ENCODE measurements at places on chromosomes 2 and 18.
A peak's percentile ranks its signal among the peaks of the same experiment; 100 is the strongest.

GRCh38 chr2:43127208-43127940, 99.0 kb downstream of the ZFP36L2 start:
- DNase-seq: peak; percentile 70

GRCh38 chr2:127431408-127432023, 13.3 kb downstream of the PROC start:
- no peak for DNase-seq

GRCh38 chr2:221482666-221483455, 89.2 kb downstream of the EPHA4 start:
- DNase-seq: no peak

GRCh38 chr2:85680707-85681371, 12.8 kb upstream of the SFTPB start:
- DNase-seq: no peak

- DNase-seq: no peak
Measured at GRCh38 chr2:230564805-230565779, 147.6 kb upstream of the CAB39 start.

- DNase-seq: no peak
Measured at GRCh38 chr2:88452980-88453582, 588 bp upstream of the FOXI3 start.

DNA sequence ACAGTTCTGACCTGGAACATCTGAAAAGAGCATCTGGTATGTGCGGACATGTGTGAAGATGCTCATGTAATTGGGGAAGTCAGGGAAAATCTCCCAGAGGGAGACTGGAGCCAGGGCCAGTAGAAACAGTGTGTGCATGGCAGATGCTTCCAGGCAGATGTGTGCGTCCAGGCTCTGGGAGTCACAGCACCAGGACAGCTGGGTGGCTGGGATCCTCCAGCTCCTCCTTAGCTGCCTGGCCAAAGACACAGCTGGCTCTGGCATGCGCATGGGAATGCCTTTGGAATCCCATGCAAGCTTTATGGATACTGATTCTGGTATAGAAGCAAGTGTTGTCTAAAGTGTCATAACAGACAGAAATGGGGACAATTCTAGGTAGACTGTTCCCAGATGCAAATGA, 369.7 kb downstream of the INSIG2 start:
- DNase-seq: no peak

- DNase-seq: no peak
Measured at GRCh38 chr18:76730901-76731300, 91.5 kb upstream of the ZNF236 start.

DNA sequence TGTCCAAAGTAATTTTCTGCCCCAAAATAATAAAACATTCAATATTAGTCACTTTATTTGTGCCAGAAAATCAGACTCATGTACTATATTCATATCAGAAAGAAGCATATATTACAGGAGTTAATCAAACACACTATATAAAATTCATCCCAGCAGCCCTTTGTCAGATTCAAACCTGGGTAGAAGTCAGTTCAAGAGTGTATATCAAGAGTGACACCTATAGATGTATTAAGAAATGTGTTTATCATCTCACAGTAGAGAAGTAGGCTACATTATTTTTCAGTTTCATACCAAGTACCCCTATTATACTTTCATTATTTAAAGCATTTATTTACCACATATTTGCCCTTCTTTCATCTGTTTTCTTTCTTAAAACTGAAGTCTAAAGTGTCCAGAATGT, 193.2 kb upstream of the DDX18 start:
- no peak for DNase-seq

DNA sequence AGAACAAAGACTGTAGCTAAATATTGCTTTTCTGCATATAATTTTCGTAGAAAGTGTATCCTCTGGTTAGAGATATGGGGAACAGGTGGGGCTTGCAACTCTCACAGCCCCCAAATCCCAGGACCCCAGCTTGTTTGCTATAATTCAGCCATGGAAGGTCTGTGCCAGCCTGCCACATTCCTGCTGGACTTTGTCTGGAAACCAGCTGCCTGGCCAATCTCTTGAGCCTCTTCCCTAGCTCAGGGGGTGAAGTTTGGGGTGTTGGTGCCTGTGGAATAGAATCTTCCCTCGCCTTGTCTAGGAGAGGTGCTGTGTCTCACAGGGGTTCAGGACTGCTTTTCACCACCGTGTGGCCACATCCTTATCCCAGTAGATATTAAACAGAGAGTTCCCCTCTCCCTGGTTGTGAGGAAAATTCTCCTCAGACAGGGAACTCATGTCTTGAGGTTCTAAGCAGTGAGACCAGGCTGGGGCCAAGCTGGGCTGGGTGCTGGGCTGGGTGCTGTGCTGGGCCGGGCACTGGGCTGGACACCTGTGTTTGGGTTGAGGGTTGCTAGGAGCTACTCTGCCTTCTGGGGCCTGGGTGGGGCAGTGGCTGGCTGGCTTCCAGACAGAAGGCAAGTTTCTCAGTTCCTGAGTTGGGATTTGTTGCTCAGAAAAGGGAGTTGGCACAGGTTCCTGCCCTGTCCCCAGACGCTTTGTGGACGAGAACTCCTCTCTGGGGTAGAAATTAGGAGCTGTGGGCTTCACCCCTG, 12.3 kb downstream of the TOGARAM2 start:
- DNase-seq: no peak

- no peak for DNase-seq
Measured at GRCh38 chr18:46250084-46250811, 146.1 kb downstream of the HAUS1 start.

GRCh38 chr2:63755216-63755615, 86.5 kb upstream of the UGP2 start:
- DNase-seq: no peak

DNA sequence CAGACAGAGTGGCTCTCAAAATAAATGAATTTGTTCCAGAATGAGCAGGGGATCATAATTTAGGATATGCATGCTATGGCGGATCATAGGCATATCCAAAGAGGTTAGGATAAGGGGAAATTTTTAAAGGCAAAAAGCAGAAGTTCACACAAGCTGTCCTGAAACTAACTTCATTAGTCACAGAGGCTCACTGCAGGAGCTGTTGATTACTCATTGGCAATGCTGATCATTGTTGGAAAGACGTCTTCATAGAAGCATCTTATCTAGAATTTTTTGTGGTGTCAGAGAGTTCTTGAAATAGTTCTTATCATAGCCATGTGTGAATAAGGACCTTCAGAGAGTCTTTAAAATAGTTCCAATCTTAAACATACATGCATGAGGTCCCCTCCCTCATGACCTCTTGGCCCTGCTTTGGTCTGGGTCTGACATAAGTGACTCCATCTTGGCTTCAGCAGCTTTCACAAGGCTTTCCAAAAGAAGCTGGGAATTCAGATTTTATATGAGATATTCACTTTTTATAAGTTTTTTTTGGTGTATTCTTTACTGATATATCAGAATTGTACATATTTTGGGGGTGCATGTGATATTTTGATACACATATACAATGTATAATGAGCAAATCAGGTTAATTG, 7.5 kb upstream of the CCDC195 start:
- no peak for DNase-seq

DNA sequence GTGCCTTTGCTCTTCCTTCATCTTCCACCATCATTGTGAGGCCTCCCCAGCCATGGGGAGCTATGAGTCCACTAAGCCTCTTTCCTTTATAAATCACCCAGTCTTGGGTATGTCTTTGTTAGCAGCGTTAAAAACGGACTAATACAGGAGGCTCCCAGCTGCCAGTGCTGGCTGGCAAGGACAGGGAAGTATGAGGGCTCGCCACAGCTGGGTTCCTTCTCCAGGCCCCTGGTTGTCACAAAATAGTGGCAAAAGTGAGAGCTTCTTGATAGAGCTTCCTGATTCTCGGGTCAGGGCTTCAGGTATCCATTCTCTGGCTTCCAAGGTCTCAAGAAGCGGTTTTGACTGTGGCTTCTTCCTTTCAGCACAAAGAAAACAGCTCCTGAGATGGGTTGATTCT, 85.0 kb downstream of the ZNF516 start:
- DNase-seq: no peak

DNA sequence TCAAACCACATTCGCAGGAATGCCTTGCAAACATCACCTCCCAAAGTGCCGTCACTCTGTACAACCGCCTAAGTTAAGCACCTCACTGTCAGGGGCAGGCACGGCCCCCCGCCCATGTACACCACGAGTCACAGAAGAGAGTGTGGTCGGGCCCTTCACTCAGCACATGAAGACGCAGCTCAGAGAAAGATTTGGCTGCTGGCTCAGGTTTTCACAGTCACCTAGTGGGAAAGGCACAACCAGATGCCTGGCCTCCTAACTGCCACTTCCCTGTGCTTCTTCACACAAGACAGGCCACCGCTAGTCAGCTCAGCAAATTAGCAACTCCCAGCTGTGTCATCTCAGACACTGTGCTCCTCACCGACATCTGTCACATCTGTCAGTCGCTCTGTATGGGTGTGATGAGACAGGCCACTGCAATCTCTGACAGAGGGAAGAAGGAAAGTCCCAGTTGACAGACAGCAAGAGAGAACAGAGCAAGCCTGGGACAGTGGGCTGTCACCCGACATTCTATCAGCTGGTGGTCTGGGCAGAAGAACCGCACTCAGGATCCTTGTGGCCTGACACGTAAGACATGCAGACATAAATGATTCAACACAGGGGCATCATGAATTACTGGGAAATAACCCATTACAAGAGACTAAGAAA, 60.8 kb downstream of the CRACDL start:
- no peak for DNase-seq

- DNase-seq: no peak
Measured at GRCh38 chr2:118044854-118045253, 31.0 kb upstream of the CCDC93 start.

GRCh38 chr2:235676536-235676799, 182.6 kb downstream of the AGAP1 start:
- no peak for DNase-seq

- DNase-seq: no peak
Measured at GRCh38 chr2:1745171-1746023, 1.1 kb upstream of the PXDN start.

- no peak for DNase-seq
Measured at GRCh38 chr2:1947316-1947715, 203.0 kb upstream of the PXDN start.

GRCh38 chr2:64914735-64915509, 74.3 kb upstream of the SLC1A4 start:
- DNase-seq: peak; percentile 29

DNA sequence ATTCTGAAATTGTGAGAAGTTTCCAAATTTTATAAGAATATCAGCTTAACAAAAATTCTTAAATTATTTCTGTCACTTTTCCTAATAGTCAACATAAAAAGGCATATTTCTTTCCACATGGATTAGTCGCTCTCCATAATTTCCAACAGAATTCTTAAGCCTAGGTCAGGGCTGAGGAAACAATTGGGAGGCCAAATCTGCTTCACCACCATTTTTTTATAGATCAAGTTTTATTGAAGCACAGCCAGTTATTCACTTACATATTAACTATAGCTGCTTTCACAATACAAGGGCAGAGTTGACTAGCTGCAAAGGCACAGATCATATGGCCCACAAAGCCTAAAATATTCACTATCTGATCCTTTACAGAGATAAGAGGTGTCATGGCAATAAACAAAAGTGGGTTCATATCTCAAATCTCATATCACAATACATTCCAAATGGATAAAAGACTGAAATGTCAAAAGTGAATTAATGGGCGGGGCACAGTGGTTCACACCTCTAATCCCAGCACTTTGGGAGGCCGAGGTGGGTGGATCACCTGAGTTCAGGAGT, 18.7 kb downstream of the MEMO1 start:
- DNase-seq: no peak

GRCh38 chr2:86519349-86519748, 43.9 kb downstream of the CHMP3 start:
- DNase-seq: no peak

DNA sequence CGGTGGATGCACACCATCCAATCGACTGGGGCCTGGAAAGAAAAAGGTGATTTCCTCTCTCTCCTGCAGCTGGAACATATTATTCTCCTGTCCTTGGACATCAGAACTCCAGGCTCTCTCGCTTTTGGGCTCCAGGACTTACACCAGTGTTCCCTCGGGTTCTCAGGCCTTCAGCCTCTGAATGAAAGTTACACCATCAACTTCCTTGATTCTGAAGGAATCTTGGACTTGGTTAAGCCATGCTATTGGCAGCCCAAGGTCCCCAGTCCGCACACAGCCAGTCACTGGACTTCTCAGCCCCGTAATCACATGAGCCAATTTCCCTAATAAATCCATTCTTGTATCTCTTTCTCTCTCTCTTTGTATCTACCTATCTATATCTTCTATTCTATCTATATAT, 418.9 kb downstream of the IRS1 start:
- DNase-seq: peak; percentile 12

- peak; percentile 81 for DNase-seq
Measured at GRCh38 chr2:217713395-217714286, 289.2 kb downstream of the TNS1 start.

DNA sequence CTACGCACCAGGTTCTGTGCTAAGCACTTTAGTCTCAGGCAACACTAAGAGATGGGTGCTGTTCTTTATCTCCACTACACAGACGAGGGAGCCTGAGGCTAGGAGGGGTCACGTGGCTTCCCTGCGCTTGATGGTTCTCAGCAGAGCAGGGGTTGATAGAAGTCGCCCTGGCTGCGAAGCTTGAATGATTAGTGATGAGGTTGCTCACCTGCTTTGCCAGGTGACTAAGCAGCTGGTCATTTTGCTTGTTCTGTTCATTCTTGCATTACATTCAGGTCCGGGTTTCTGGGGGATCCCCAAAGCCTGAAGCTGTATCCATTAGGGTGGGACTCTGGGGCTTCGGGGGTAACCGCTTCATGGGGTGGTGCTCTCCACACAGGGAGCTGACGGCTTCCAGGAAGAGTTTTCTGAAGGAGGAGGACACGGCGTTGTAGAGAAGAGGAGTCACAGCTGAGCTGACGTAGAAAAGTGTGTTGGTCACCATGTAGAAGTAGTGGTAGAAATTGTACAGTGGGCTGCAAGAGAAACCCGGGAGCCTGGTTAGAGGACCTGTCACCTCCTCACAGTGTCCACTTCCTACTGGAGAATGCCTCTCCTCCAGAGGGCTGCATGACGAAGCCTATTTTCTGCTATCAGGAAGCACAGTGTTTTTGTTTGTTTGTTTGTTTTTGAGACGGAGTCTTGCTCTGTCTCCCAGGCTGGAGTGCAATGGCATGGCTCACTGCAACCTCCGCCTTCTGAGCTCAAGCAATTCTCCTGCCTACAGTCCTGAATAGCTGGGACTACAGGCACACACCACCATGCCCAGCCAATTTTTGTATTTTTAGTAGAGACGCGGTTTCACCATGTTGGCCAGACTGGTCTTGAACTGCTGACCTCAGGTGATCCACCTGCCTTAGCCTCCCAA, 11.5 kb downstream of the NTSR2 start:
- DNase-seq: no peak

- no peak for DNase-seq
Measured at GRCh38 chr2:128370468-128371247, 52.0 kb upstream of the HS6ST1 start.

- no peak for DNase-seq
Measured at GRCh38 chr2:7239078-7239477, 321.9 kb downstream of the RNF144A start.
